Foreskin melanocyte (primary cell): ENCODE measurements at places on chromosomes 12 and 14.
A peak's percentile ranks its signal among the peaks of the same experiment; 100 is the strongest.

GRCh38 chr14:59090572-59090971, 97.9 kb upstream of the DAAM1 start:
- DNase-seq, result no peak

DNA sequence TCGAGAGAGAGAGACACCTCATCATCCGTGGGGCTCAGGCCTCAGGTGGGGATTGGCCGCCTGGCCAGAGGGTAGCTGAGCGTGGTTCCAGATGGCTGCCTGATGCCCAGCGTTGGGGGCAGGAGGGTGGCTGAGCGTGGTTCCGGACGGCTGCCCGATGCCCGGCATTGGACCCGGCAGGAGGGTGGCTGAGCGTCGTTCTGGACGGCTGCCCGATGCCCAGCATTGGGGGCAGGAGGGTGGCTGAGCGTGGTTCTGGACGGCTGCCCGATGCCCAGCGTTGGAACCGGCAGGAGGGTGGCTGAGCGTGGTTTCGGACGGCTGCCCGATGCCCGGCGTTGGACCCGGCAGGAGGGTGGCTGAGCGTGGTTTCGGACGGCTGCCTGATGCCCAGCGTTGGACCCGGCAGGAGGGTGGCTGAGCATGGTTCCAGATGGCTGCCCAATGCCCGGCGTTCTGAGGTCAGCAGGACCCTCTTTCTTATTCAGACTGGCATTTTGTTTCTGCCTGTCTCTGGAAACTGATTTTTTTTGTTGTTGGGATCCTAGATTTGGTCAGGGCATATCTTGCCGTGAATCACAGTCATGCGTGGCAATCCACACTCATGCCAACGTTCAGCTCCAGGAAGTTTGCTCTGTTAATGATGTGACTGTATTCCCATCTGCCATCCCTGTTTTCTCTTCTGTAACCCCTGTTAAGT, 40.7 kb downstream of the GALNT9 start:
- no peak for DNase-seq

GRCh38 chr12:13941258-13942249, 39.8 kb downstream of the GRIN2B start:
- DNase-seq, result peak; percentile 35

- no peak for DNase-seq
Measured at GRCh38 chr12:28742791-28743190, 406.3 kb upstream of the FAR2 start.

GRCh38 chr12:110791589-110791988, 48.9 kb upstream of the PPP1CC start:
- no peak for DNase-seq

DNA sequence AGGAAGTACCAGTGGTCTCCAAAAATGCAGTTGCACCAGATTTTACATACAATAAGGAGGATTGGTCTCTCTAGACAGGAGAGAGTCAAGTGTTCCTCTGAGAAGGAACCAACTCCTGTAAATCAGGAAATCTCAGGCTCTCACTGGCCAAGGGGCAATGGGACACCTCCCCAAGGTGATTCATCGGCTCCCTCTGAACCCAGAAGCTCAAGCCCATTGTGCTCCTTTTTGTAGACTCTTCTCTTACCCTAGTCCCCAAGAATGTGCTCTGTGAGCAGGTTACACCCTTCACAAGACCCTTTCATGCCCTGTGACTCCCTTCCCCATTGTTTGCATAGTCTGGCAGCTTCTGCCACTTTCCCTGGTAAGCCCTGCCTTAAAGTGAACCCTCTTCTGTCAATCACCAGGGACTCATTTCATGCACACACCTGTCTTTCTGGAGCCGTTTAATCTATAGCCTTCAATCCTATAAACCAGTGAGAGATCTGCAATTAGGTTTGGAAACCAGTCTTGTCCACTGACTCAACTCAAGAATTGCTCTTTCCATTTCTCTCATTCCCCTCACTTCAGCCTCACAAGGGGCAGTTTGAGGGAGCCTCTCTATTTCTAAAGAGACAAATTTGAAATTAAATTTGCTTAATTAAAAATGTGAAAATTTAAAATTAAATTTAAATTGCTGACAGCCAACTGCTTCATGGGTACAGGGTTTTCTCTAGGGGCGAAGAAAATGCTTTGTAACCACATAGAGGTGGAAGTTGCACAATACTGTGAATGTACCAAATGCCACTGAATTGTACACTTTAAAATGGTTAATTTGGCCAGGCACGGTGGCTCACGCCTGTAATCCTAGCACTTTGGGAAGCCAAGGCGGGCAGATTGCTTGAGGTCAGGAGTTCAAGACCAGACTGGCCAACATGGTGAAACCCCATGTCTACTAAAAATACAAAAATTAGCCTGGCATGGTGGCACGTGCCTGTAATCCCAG, 38.3 kb upstream of the LTA4H start:
- no peak for DNase-seq

DNA sequence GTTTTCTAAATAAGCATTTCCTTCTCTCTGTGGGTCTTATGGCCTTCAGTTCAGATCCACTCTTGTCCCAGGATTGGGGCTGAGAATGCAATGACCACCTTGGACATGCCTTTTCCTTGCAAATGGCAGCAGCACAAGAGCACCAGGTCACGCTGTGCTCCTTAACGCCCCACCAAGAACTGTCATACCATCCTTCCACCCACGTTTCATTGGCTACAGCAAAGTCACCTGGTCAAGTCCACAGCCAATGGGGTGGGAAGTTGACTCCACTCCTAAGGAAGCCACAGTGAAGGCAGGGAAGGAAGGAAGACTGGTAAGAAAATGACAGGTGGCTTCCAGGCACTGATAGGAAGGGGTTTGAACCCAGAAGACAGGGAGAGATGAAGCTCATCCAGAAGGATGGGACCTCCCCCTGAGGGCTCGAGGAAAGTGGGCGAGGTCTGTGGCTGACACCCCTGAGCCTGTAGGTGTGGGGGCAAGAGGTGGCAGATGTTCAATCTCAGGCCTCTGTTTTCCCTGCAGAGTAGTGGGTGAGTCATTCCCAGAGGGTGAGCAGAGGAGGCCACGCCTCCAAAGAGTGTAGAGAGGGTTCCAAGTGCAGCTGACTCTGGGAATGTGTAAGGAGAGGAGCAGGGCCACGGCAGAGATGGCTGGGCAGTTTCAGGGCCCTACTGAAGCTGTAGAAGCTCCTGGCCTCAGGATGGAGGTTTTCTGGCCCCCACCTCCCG, 113.5 kb upstream of the VRK1 start:
- DNase-seq, result no peak

- no peak for DNase-seq
Measured at GRCh38 chr12:104285740-104286515, 17.6 kb upstream of the EID3 start.

- DNase-seq, result no peak
Measured at GRCh38 chr12:7605900-7606465, 59.7 kb downstream of the APOBEC1 start.

DNA sequence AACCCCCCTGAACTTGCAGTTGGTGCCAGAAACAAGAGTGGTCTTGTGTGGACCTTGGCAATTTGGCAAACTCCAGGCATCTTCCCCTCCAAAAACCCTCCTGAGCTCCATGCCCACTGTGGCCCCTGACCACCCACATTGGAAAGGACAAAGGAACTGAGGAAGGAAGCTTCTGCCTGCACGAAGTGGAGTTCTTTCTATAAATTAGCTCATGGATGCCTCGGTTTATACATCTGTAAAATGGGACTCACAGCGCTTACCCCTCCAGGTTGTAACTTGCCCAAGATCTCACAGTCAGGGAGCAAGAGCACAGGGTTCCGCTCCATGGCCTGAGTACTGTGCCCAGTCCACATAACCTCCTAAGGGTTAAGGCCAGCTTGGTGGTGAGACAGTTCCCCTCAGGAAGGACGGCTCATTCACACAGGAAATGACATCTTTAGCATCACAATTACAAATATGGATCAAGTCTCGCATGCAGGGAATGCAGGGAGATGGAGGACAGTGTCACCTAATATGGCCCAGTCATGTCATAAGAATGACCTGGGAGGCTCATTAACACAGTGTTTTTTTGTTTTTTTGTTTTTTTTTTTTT, 66.6 kb downstream of the CLMN start:
- DNase-seq, result no peak

DNA sequence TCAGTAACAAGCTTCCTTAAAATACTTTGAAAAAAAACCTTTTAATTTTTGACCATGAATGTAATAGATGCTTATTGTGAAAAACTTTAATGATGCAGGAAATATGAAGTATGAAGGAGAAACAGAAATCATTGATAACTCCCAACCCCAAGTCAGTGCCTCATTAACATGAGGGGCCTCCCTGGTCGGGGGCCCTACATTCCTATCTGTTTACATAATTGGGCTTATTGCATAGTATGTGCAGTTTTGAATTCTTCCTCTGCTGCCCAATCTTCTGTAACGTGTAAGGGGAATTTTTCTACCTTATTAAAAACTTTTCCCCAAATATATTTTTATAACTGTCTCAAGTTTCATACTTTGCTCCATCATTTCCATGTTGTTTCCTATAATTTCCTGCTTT, 63.0 kb downstream of the SLC25A47 start:
- DNase-seq, result no peak

DNA sequence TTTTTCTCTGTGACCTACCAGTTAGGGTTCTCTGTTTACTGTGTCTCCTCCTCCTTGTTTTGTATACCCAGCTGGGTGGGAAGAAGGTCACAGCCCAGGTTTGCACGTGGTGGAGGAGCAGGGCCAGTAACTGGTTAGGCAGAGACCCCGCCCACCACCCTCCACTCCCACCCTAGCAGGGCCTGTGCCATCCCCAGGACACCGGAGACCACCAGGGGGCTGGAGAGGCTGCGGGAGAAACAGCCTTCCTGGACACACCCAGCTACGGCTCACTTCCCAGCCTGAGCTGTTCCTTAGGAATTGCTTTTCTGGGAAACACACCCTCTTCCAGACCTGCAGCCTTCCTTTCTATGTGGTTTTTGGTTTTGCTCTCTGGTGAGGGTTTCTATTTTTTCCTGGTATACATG, 21.1 kb downstream of the BDKRB2 start:
- DNase-seq, result no peak

- no peak for DNase-seq
Measured at GRCh38 chr12:6644903-6645302, 2.3 kb downstream of the ACRBP start.

GRCh38 chr12:94109160-94109559, 39.2 kb upstream of the PLXNC1 start:
- peak; percentile 21 for DNase-seq

- no peak for DNase-seq
Measured at GRCh38 chr14:91185721-91186120, 58.8 kb downstream of the GPR68 start.

GRCh38 chr12:64056741-64057140, 165.4 kb downstream of the KICS2 start:
- no peak for DNase-seq

GRCh38 chr12:132249689-132250478, 79.5 kb downstream of the GALNT9 start:
- no peak for DNase-seq

DNA sequence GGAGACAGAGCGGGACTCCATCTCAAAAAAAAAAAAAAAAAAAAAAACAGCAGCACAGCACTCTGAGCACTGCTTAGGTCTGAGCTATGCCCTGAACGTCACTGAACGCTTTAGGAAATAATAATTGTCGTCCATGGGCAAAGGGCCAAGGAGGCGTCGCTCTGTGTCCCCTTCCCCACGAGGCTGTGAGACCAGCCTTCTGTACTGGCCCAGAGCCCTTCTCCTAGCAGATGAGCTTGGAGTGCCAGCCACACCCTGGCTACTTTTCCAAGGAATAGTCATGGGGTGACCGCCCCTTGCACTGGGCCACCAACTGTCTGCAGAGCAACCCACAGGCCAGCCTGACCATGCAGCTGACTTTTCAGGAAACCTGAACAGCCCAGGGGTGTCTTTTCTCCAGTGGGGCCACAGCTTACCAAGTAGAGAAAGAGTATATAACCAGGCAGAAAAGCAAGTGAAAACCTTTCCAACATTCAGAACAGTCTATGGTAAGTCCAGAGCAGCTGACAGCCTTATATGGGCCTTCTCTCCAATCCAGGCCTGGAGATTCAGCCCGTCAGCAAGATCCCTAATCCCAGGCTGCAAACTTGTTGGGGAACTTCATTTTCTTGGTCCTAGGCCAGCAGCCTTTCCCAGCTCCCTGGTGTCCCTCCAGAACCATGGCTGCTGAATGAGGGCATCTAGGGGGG, 28.5 kb downstream of the CD9 start:
- no peak for DNase-seq

- no peak for DNase-seq
Measured at GRCh38 chr14:100667656-100668055, 59.0 kb upstream of the DLK1 start.

GRCh38 chr12:45498645-45499044, 230.9 kb upstream of the ARID2 start:
- no peak for DNase-seq

DNA sequence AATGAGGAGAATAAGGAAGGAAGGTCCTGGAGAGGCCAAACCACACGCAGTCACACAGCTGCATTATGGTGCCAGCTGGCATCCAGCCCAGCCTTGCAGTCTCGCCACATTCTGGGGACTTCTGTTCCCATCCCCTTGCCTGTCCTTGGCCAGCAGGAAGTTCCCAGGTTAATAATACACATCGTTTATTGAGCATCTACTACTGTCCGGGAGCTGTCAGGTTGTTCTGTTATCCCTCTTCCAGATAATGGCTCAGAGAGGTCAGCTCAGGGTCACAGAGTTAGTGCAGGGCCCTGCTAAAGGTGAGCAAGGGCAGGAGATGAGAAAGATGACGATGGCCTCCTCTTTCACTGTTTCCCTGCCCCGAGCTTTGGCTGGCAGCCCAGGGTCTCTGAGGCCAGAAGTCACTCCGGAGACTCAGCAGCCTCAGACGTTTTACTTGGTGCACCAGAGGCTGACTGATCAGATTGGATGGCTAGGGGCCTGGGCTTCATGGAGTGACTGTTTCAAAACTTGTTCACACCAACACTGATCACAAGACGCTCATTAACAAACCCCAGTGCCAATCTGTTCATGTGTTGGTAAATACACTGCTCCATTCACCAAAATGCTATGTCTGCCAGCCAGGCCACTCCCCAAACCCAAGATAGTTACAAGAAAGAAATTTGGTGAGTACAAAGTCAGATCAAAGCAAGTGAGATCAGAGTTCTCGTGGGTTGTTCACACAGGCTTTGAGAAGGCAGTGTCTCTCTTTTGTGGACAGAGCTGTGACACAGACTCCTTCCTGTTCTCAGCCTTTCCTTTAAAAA, 79.2 kb downstream of the B4GALNT3 start:
- peak; percentile 80 for DNase-seq

DNA sequence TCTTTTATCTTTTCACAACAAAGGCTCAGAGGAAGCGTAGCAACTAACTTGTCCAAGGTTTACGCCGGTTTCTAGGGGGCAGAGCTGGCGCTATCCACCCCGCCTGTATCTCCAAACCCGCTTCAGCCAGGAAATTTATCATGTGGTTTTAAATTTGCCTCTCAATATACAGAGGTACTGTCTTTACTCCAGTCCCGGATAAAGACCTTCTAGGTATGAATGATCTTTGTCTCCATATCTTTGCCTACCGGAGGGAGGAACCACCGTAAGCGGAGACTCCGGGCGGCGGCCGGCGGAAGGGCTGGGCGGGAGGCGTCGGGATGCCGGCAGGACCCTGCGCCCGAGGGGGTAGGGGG, 693 bp upstream of the RIMKLB start:
- no peak for DNase-seq
